Activated CD8-positive, alpha-beta memory T cell treated with anti-CD3 and anti-CD28 coated beads for 4 hours (primary cell): ENCODE measurements at places on chromosomes 5 and 9.

- DNase-seq: no peak
Observed at GRCh38 chr5:139150367-139150999, 47.7 kb downstream of the SIL1 start.

GRCh38 chr5:169354263-169354662 lies 53.3 kb upstream of the SLIT3 start:
- DNase-seq: no peak

GRCh38 chr5:73729329-73729728 lies 103.3 kb downstream of the ARHGEF28 start:
- no peak for DNase-seq

DNA sequence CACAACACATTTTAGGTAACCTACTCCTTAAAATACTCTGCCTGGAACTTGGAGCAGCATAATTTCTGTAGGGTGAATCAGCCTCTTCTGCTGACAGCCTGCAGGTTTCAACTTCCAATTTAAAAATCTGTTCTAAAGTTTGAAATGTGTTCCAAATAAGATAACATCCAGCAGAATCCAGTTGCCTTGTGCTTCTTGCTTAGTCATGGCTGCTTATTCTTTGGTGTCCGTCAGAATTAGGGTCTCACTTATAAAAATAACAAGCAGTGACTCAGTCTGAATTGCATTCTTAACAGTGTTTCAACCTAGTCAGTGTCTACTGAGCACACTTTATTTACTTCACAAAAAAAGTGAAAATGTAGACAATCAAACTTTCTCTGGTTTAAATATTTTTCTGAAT lies 3.7 kb downstream of the CDH6 start:
- DNase-seq: no peak

- no peak for DNase-seq
Observed at GRCh38 chr9:85118990-85119755, 449.6 kb downstream of the NTRK2 start.

GRCh38 chr5:19001539-19001938 lies 986.5 kb downstream of the CDH18 start:
- no peak for DNase-seq

DNA sequence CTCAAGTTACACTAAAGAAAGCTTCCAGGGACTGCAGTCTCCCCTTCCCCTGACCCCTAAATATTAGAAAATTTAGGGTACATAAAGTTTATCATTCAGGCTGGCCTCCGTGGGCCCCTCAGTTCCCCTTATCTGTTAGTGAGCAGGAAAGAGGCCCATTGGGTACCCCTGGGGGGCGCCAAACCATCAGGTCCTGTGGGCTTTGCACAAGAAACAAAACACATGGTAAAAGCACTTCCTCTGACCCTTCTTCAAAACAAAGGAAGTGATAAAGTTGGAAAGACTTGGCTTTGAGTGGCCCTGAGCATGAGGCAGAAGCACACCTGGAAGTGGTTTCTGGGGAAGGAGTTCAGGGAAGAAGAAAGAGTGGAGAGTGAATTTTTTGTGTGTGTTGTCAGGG lies 213.0 kb downstream of the SMARCA2 start:
- DNase-seq: no peak

DNA sequence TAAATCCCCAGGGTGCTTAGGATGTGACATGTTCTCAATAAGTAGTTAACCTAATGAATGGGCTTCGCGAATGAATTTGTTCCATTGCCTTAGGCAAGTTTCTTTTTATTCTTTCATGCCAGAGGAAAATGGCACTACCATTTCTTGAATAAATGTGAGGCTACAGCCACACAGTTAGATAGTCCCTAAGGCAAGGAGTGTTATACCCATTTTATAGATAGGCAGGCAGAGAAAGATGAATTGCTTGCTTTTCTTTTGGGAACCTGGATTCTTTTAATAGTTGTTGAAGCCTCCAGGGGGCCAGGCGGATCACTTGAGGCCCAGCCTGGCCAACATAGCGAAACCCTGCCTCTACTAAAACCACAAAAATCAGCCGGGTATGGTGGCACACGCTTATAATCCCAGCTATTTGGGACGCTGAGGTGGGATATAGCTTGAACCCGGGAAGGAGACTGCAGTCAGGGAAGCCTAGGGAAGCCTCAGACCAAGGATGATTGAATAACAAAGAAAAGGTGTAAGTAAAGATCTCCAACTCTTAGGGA lies 943 bp downstream of the NOP16 start:
- no peak for DNase-seq

DNA sequence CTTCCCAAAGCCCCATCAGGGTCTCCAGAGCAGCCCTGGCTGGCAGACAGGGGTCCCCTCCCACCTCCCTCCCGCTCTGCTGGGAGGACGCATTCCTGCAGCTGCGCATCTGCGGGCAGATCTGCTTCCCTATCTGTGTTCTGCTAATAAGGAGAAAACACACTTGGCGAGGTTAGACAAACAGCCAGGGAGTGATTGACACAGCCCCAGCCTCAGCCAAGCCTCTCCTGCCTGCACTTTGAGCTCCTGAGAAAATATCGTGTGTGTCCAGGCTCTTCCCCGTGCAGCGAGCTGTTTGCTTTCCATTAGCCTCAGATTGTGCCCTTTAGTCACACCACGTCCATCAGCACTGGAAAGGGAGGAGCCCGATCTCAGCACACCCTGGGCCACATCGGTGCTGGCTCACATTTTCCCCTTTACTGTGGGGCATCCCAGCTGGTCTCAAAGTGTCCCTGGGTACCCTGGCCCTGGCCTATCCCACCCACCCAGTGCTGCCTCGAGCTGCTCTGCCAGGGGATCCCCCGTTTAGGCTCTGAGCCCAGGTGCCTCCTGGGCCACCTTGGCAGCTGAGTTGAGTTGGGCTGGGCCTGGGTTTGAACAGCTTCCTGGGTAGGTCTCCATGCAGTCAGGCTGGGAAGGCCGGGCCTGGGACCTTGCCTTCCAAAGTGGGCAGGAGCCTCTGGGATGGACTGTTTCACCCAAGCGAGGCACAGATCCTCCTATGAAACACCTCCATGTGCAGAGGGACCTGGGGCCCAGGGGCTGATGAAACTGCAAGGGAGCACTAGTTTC lies 61.1 kb downstream of the BARX1 start:
- no peak for DNase-seq

DNA sequence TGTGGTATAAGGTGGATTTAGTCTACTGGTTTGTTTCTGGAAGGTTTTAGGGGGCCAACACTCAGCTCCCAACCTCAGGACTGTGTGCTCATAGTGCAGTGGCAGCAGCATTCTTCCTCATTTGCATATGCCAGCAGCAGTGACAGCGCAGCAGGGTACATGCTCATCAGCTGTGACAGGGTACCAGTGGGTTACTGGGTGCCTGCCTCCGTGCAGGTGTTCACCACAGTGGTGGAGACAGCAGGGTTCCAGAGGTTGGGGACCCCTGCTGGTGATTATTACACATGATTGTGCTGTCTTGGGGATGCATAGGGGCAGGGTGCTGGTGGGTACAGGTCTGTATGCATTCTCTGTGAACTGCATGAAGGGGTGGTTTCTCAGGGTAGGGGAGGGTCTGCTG lies 45.5 kb upstream of the IFNE start:
- no peak for DNase-seq

DNA sequence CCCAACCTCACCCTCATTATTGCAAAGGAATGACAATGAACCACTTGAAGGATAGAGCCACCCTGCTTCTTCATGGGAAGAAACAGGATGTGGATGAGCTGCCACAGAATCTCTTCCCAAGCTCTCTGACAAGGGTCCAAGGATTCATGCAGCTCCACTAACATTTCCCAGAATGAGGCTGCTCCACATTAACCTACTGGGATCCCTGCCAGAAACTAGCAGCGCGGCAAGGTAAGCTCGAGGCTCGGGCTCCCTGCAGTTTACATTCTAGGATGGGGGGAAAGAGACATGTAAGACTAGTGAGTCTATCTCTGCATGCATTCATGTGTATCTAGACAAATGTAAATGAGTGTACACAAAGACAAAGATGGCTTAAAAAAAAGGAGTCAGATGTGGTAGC lies 12.1 kb downstream of the DCAF12 start:
- DNase-seq: no peak

DNA sequence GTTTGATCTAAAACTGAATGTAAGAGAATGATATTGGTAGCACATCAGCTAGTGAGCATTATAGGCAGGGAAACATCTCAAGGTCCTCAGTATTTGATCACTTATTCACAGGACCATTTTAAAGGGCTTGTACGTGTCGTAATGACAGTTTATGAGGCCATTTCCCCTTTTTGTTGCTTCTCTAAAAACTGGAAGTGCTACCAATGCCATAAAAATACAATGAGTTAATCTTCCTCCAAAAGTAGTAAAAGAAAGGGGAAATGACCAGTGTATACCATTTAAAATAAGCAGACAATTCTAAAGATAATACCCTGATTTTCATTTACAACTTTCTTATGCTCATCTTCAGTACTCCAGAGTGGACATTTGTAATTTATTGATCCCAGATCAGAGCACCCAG lies 285.8 kb upstream of the PCSK5 start:
- no peak for DNase-seq

- no peak for DNase-seq
Observed at GRCh38 chr5:103371046-103371607, 112.6 kb downstream of the MACIR start.

DNA sequence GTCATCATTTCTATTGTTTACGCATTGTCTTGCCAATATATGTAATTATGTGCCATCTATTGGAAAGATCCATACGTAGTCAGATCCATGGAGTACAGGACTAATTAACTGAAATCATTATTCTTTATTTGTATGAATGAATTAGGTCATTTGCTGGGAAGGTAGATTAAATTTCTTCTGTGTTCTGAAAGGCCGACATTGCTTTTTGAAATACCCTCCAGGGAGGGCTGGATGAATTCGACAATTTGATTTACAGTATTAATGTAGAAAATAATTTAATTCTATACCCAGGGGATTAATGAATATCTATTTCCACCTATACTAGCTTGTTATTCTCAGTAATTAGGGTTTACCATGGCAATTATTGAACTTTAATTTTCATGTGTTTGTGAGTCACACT lies 117.6 kb downstream of the CHSY3 start:
- no peak for DNase-seq

- DNase-seq: no peak
Observed at GRCh38 chr5:81213070-81213469, 20.1 kb upstream of the CKMT2 start.

GRCh38 chr9:110691002-110691549 lies 22.5 kb downstream of the MUSK start:
- no peak for DNase-seq

- DNase-seq: no peak
Observed at GRCh38 chr9:13557746-13558145, 278.3 kb upstream of the MPDZ start.

DNA sequence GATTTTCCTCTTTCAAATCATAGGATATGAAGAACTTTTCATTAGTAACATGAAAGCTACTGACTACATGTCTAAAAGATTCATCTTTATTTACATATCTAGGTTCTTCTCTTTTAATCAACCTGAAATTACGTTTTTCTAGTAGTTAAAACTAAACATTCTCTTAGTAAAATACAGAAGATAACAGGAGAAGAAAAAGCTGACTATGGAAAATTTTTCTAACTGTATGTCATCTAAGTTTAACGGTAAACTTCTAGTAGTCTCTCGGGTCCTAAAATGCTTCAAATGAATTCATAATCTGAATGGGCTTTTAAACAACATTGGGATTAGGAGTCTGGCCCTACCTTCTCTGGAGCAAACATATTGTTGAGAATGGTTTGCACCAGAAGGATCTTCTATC lies 151.9 kb downstream of the PDE4D start:
- no peak for DNase-seq

DNA sequence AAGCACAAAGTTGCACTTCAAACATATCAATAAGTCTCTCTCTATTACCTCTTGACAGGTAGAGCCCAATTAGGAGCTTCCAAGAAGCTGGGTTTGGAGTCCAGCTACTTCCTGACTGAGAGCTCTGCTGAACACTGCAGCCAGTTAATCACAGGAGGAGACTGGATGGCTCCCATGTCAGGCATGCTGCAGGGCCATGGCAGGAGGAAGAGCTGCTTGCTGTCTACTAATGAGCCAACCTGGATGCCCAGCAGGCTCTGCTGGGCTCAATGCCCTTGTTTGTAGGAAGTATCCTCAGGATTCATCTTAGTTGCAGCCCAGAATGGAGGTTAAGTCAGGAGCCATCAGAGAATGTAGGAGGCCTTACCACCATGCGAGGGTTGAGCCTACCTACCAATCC lies 91.9 kb downstream of the TMEM215 start:
- DNase-seq: no peak

GRCh38 chr5:6453937-6454560 lies 5.4 kb downstream of the UBE2QL1 start:
- no peak for DNase-seq

DNA sequence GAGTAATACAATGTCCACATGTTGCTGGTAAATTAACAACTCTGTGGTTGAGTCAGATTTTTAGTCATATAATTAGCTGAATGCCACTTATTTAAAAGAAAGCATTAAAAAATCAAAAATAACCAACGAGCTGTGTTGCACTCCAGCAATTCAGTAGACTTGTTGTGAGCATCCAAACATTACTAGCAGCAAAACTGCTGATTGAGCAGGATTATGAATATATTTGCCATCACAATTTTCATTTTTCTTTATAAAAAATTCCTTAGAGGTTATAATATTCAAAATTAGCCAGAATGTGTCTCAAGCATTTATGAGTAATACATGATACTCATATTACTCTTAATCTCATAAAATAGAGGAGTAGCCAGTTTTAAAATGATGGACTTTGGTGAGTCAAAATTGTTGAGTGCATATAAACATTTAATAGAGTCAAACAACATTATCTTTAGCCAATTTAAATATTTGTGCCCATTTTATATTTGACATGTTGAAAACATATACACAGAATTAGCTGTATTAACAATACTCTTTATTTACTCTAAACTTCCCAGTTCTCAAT lies 44.0 kb downstream of the ST8SIA4 start:
- no peak for DNase-seq

- no peak for DNase-seq
Observed at GRCh38 chr5:164051745-164052144, 546.3 kb downstream of the MAT2B start.

- DNase-seq: no peak
Observed at GRCh38 chr5:153425914-153426313, 64.6 kb upstream of the GRIA1 start.

DNA sequence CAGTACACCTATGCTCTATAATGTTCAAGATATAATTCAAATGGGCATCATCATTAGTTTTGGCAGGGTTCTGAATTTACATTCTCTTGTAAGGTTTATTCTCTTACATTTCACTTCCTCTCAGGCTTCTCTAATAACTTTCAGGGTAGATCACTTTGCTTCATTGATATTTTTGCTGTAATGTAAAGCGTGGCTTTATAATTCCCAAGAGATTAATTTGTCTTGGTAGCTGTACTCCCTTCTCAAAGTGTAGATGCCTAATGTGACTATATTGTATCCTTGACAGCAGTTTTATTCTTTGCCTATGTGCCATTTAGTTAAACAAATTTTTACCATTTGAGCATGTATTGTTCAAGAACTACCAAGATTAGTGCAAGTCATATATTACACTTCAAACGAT lies 889.1 kb downstream of the TAF11L14 start:
- DNase-seq: no peak

- no peak for DNase-seq
Observed at GRCh38 chr9:96467784-96468183, 17.8 kb downstream of the HABP4 start.

GRCh38 chr5:172640139-172640538 lies 924 bp upstream of the NEURL1B start:
- DNase-seq: no peak
